ENCODE measurements at places on chromosomes 3 and 15. TPM values are rescaled to one million over a fixed set of nuclear protein-coding genes. Genes with fewer than 3 reads are reported as not detected.

- peak; percentile 64 for DNase-seq
These were observed 36.7 kb downstream of the CIP2A start for GRCh38 chr3:108552267-108553159.

GRCh38 chr15:99925661-99926461 is 192.6 kb upstream of the LYSMD4 start:
- no peak for DNase-seq

MEGF11 gene
- not detected for total RNA-seq

DNA sequence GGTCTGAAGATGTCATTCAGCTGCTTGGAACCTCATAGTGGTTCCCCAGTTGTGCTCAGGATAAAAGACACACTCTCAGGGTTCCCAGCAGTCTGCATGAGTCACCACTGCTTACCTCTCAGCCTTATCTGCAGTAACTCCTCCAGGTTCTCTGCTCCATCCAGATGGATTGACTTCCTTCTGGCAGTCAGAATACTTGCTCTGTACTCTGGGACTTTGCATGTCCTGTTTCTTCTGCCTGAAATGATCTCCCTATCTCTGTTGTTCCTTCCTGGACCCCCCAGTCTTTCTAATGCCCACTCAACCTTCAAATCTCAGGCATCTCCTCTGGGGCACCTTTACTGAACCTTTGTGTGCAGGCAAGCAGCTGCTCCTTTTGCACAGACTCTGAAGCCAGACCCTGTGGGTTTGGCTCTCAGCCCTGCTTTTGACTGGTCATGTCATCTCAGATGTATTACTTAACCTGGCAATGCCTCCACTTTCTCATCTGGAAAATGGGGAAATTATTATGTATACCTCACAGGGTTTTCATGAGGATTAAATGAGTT is 38.4 kb downstream of the ITPR1 start:
- no peak for DNase-seq

ATP13A5 gene
- total RNA-seq = not detected

GOLGA8G gene
- total RNA-seq = not detected

GRCh38 chr3:150309557-150309956 is 98.5 kb upstream of the TSC22D2 start:
- DNase-seq = no peak
